ENCODE measurements at places on chromosomes 2 and 18.

- no peak for DNase-seq
Observed at GRCh38 chr2:100041946-100042345, 100.4 kb downstream of the AFF3 start.

DNA sequence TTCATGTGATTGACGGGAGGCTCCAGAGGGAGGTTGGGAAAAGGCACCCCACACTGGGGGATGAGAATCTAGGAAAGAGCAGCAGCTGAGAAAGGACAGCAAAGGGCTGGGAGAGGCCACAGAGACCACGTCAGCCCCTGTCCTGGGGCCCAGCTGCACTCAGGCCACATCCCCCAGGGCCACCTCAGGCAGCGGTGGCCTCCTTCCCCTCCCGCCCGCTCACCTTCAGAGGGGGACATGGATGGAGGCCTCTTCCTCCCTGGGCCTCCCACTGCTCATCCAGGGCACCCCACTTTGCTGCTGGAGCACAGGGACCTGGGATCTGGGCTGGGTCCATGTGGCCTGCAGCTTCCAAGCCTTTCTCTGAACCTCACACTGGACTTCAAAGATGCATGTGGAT, 199.8 kb upstream of the HDAC4 start:
- no peak for DNase-seq

- DNase-seq = no peak
Observed at GRCh38 chr2:99554238-99554637, 64.4 kb upstream of the REV1 start.

GRCh38 chr2:12304564-12305171, 412.1 kb upstream of the TRIB2 start:
- DNase-seq = peak; percentile 30

GRCh38 chr2:222903234-222904220, 42.7 kb downstream of the ACSL3 start:
- DNase-seq = peak; percentile 62

DNA sequence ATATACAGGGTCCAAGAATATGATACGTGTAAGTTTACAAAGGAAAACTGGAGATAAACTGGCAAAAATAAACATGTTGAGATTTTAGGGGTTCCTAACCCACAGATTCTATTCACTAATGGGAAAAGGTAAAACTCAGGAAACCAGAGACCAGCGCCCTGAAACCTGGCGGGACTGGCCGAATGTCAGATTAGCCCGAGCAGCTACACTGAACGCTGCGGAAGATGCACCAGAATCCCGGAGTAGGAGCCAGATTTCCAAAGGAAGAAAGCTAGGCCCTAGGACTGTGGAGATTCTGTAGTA, 679 bp upstream of the WDR75 start:
- no peak for DNase-seq

DNA sequence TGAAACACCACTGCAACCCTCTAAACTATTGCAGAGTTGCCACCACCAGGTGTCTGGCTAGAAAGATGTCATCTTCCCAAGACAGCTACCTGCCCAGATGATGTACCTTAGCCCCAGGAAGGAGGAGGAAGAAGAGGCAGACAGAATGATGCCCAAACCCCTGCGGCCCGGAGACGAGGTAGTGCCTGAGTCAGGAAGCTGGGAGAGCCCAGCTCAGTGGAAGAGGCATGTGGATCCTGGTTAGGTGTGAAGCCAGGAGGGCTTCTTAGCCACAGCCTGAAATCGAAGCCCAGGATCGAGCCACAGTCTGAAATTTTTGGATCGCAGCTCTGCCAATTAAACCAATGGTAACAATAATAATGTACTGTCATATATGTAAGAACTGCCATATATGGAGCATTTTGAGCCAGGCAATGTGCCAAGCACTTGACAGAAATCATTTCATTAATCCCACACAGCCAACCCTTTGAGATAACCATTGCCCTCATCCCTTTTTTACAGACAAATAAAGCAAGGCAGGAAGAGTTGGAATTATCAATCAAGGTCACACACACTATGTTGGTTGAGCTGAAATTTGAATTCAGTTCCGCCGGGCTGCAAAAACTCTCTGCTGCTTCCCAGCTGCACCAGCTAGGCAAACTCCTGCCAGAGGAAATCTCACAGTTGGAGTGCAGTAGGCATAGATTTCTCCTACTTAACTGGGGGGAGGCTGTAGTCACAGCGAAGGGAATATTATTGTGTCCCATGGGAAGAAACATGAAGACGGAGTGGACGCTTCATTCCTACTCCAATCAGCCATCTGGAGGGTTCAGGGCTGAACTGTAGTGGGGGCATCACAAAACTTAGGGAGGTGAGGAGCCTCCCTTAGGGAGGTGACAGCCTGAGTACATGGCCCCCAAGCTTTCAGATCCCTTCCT, 19.4 kb upstream of the CYP1B1 start:
- no peak for DNase-seq

GRCh38 chr2:231935815-231936214, 9.6 kb upstream of the NPPC start:
- DNase-seq = no peak

- peak; percentile 16 for DNase-seq
Observed at GRCh38 chr18:60861575-60861974, 471.7 kb upstream of the CDH20 start.

DNA sequence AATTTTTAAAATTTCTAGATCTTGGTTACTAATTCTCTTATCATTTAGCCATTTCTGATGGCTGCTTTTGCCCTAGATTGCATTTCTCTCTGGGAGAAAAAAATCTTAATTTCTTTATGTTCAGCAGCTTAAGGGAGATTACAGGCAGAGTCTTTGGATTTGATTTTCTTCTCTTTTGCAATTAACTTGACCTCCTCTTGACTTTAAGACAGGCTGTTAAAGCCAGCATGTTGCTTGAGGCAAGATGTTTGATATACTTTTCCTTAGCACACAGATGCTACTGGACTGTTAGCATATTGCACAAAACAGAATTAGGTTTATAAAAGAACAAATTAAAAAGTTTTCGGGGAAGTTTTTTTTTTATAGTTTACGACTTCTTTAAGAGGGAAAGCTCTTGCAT, 50.0 kb downstream of the XRCC5 start:
- no peak for DNase-seq
